Ovary (tissue), 10 donors: ENCODE measurements at places on chromosomes 6 and 20. TPM values are rescaled to one million over a fixed set of nuclear protein-coding genes. Genes with fewer than 3 reads are reported as not detected.
A peak's percentile ranks its signal among the peaks of the same experiment; 100 is the strongest.

DNA sequence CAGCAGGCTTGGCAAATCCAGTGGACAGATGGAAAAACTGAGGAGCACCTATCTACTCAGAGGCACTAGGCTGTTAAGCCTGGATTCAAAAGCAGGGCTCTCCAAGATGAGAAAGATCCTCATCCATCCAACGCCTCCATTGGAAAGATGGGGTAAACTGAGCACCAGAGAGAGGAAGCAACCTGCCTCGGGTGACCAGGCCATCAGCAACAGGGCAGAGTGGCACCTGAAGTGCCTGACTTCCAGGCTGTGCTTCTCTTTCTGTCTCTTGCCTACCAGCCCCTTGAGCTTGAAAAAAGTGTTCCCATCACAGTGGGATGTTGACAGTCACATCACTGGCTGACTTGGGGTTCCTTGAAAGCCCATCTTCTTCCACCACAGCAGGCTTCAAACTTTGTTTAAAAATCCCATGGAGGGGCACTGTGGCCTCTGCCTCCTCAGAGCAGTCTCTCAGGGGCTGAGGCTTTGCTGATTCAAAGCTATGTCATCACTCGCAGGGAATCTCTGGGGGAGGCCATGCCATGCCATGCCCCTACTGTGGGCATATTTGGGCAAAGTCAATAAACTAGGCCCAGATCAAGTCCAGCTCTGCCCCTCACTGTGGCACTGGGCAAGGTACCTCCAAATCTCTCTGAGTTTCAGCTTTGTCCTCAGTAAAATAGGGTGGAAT is 44.8 kb upstream of the TGM2 start:
- DNase-seq: peak; percentile 1

GRCh38 chr6:11556309-11556708 is 18.8 kb downstream of the TMEM170B start:
- no peak for DNase-seq

- DNase-seq: no peak
These were observed 1.3 kb downstream of the PHACTR2 start for GRCh38 chr6:143679041-143679440.

- no peak for DNase-seq
These were observed 152.7 kb downstream of the RNGTT start for GRCh38 chr6:88810701-88811100.

DNA sequence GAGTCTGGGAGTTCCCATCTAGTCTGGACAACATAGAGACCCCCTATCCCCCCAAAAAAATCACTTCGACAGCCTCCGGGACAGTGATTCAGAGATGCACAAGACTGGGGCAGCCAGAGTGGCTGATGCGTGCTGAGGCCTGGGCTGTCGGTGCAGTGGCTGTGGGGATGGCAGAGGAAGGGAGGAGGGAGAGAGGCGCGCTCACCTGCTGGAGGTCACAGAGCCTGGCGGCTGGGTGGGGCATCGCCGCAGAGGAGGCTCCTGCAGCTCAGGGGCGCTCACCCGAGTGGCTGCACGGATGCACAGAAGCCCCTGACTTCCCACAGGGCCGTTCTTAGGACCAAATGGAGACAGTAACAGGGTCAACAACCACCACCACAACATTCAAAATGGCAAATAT is 182.8 kb downstream of the SMOC2 start:
- no peak for DNase-seq

- no peak for DNase-seq
These were observed 69.3 kb upstream of the SRSF6 start for GRCh38 chr20:43388268-43389002.

- no peak for DNase-seq
These were observed 117.5 kb downstream of the GPX5 start for GRCh38 chr6:28643017-28643740.

GRCh38 chr6:114108119-114109002 is 137.4 kb upstream of the HDAC2 start:
- DNase-seq: peak; percentile 13

- no peak for DNase-seq
These were observed 314.0 kb upstream of the JAG1 start for GRCh38 chr20:10987651-10988383.

DNA sequence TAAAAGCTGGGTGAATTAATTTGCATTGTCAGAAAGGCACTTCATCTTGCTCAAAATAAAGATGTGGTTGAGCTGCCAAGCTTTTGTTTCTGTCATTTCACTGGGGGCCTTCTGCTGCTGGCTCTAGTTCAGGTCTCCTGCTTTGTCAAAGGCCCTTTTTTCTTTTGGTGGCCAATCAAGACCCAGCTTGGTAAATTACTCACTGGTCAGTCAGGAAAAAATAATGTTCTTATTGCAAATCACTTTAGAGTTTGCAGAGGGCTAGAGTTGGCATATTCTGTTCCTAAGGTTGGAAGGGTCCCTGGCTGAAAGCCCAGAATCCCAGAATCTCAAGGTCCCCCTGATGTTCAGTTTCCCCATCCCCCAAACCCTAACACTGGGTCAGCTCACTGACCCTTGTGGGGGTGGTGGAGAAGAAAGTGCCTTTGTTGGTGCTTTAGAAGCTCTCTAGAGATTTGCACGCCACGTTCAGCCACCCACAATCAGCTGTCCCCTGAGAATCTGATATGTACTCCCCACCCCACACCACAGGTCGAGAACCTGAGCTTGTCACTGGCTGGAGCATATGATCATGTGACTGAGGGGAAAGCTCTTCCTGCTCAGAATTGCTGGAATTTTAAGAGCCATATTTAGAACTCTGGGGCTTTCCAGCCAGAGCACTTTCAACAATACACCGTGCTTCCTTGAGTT is 21.7 kb upstream of the BNIP5 start:
- no peak for DNase-seq

DNA sequence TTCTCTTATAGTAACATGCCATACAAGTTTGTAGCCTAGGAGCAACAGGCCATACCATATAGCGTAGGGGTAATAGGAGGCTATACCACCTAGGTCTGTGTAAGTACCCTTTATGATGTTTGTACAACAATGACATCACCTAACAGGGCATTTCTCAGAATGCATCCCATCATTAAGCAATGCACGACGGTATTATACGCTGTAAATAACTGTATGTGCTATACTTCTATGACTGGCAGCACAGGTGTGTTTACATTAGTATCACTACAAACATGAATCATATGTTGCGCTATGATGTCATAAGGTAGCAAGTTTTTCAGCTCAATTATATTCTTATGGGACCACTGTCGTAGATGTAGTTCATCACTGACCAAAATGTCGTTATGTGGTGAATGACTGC is 31.0 kb downstream of the ADNP start:
- DNase-seq: no peak

DNA sequence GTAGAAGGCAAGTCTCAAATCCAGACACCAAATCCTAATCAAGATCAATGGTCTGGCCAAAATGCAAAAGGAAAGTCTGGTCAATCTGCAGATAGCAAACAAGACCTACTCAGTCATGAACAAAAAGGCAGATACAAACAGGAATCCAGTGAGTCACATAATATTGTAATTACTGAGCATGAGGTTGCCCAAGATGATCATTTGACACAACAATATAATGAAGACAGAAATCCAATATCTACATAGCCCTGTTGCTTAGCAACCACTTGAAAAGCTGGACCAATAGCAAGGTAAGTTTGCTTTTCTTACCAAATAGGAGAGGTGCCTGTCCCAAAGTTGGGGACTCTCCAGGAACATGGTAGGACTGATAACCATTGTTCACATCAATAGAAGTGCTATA is 2.0 kb downstream of the SEMG2 start:
- DNase-seq: no peak

DNA sequence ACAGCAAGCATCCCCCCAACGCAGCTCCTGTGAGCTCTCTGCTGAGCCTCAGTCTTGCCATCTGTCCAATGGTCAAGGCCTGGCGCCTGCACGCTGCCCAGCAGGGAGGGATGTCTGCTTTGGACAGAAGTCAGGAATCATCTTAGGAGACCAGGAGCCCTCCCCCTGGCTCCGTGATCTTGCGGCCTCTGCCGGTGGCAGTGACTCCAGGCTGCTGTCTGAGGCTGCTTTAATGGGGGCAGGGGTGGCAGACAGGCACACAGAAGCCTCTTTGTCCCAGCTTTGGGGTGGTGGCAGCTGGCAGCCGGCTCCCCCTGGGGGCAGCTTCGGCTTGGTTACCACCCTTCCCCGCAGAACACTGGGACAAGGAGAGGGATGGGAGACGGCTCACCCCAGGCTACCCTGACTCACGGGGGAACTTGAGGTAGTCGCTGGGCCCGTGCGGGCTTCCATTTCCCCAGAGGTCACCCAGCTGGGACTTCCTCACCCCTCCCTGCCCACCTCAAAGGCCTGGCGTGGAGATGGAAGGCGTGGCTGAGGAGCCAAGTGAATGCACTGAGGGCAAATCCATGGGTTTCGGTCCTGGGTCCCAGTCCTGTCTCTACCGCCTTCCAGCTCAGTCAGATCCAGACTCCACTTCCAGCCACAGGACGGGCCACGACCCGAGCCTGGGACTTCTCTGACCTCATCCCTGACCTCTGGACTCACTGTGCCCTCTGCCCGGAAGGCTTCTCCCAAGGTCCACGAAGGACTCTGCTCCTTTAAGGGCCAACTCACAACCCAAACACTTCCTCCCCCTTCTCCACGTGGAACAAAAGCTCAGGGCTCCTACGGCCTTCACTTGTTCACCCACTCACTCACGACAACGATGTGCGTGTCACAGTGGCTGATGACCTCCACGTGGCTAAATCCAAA is 14.8 kb downstream of the PEDS1 start:
- DNase-seq: no peak

GRCh38 chr6:18585032-18585573 is 198.0 kb downstream of the RNF144B start:
- DNase-seq: no peak

DNA sequence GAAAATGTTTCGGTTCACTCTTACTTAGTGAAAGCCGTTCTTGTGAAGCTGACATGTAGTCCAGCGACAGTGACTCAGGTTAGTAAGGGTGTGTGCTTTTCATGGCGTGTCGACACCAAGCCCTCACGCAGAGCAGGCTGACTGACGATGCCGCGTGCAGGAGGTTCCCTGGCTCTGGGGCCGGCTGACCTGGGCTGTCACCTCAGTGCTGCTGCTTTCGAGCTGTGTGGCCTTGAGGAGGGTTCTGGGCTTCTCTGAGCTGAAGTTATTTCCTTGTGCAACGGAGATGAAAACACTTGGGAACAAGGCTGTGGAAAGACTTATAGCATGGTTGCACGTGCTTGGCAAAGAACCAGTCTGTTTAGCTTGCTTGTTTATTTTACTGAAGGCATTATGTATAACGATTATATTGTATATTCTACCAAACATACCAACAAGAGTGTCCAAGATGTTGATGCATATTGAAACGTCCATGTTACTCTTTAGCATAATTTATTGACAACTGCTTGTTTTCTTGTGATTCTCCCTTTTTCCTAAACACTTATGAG is 59.2 kb downstream of the PHACTR3 start:
- no peak for DNase-seq

- DNase-seq: no peak
These were observed 45.1 kb downstream of the RAMACL start for GRCh38 chr6:166541366-166541765.

DNA sequence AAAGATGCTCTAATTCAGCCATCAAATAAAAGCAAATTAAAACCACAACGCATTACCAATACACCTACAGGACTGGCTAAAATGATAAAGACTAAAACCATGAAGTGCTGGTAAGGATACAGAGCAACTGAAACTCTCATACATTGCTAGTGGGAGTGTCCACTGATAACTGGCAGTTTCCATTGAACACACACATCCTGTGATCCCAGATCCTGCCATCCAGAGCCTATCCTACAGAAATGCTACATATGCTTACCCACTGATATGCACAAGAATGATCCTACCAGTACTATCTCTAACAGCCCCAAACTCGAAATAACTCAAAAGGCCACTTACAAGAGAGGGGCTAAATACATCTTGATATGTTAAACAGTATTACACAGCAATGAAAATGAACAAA is 81.0 kb downstream of the FYN start:
- no peak for DNase-seq

GRCh38 chr6:34455831-34456230 is 10.0 kb upstream of the PACSIN1 start:
- no peak for DNase-seq

DNA sequence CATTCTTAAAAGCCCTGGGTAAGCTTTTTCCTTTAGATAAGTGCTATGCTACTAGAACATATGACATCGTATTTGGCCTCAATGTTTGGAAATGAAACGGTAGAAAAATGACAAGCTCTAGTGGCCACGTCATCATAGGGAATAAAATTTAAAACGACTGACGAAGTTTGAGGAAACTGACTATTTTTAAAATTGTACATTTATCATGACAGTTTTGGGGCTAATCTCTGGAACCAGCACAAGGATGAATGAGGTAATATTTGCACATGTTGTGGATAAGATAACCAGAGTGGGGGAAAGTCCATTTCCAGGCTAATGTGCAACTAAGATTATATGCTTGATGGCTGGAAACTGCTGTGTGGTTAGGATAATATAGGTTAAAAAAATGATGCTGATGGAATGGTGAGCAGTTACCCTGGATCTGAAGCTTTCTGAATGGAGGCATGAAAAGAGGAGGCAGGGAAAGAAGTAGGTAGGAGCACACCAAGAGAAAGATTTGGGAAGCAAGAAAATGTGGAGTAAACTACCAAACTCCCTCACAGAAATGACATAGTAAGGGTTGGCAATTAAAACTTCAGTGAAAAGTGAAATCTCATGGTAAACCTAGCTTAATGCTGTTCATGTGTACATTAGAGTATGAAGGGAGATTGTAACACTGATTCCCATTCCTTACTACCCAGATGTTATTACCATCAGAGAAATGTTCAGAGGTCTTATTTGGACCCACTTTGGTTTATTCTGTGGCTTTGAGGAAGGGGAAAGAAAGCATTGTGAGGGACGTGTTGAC is 42.7 kb upstream of the CEP162 start:
- DNase-seq: no peak

GRCh38 chr6:146301764-146302163 is 241.9 kb upstream of the RAB32 start:
- DNase-seq: no peak

DNA sequence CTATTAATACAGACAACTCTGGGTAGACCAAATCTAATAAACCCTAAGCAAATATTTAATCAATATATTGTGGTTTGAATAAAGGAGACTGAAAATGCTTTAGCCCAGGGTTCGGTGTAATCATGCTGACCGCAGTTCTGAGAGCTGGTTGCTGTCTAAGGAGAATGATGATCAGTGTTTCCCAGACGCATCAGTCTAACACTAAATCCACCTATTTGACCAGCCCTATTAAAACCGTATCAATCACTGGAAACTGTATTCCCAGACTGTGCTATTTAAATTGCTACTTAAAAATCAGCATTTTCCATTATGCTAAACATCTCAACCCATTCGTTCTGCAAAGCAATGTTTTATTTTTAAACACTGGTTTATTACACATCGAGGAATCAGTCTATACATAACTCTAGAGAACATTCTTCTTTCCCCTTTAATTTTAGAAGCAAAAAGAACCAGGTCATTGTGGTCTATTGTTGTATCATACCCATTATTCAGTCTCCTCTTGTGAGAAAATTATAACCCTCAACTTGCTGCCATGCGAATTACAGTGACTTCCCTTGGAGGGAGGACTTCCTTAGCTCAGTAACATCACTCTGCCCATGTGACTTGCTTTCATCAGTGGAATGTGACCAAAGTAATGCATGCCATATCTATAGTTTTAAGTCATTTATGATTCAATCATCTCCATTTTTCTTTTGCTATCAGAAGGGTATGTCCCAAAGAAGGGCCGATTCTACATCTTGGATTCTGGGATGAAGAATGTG is 515.2 kb upstream of the JAG1 start:
- DNase-seq: no peak

The TNFAIP3 gene
- 58.0 TPM for polyA plus RNA-seq

The KIAA1755 gene
- 9.6 TPM for polyA plus RNA-seq

The B4GALT5 gene
- polyA plus RNA-seq: 22.2 TPM

The STX11 gene
- polyA plus RNA-seq: 1.2 TPM

The CYP24A1 gene
- polyA plus RNA-seq: not detected

The ADGRF5 gene
- polyA plus RNA-seq: 13.1 TPM

The L3MBTL1 gene
- polyA plus RNA-seq: 8.3 TPM
